ENCODE measurements at places on chromosomes 3 and 15.

DNA sequence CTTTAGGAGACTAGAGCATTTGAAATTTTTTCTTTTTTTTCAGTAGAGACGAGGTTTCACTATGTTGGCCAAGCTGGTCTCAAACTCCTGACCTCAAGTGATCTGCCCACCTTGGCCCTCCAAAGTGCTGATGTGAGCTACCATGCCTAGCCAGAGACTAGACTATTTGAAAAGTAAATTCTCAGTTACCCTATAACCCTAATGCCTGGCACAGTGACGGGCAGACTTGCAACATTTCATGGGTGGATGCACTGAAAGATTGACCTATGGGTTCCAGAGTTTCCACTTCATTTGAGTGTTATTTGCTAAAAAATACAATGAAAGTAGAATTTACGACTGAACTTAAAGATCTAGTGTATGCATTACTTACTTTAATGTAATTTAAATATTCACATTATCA lies 45.7 kb upstream of the LIPC start:
- no peak for DNase-seq

DNA sequence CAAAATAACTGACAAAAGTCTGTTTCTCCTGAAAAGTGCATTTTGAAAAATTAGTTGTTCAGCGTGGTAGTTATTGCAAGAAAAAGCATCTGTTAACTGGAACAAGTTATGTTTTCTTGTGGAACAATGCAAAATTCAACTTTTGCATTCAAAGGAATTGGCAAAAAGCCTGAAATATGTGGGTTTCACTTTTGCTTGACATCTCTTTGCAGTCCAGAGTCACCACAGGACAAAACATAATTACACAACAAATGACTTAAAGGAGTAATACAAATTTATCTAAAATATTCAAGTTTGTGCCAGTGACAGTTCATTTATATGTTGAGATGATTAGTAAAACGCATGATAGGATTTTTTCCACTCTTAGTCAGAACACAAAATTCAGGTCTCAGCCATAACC lies 96.3 kb upstream of the P2RY1 start:
- no peak for DNase-seq

DNA sequence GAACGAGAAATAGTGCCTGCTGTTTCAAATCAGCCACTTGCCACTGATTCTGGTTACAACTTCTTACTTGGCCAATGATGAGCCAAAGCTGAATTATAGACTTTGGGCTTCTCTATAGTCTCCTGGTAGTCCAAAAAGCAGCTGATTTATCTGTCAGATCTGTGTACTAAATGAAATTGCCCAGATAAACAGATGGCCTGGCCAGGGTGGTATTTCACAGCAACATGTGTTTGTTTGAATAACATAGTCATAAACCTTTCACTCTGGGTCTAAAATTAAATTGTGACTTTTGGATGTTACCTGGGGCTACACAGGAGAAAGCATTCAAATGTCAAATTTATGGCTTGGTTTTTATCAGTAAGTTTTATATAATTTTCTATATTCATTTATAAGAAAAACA lies 147.0 kb downstream of the NECTIN3 start:
- no peak for DNase-seq

DNA sequence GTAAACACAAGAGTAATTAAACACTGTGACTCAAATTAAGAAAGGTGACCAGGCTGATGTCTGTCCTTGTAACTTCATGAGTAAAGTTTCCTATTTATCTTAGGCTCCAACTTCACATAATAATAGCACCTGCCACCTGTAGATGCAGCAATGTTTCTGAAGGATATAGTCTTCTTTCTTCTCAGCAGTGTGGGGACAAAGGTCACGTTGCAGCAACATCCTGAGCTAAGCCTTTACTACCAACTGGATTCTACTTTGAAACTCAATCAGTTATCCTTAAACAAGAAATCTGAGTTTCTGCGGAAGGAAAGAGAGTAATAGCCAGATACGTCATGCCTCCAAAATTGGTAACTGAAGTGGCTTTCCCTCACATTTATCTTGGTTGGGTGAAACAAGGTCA lies 253.1 kb downstream of the RBMS3 start:
- no peak for DNase-seq

- DNase-seq, result no peak
These were observed 125.6 kb upstream of the ROPN1 start for GRCh38 chr3:124117486-124117885.

GRCh38 chr15:39752991-39753390 lies 29.6 kb downstream of the FSIP1 start:
- no peak for DNase-seq

DNA sequence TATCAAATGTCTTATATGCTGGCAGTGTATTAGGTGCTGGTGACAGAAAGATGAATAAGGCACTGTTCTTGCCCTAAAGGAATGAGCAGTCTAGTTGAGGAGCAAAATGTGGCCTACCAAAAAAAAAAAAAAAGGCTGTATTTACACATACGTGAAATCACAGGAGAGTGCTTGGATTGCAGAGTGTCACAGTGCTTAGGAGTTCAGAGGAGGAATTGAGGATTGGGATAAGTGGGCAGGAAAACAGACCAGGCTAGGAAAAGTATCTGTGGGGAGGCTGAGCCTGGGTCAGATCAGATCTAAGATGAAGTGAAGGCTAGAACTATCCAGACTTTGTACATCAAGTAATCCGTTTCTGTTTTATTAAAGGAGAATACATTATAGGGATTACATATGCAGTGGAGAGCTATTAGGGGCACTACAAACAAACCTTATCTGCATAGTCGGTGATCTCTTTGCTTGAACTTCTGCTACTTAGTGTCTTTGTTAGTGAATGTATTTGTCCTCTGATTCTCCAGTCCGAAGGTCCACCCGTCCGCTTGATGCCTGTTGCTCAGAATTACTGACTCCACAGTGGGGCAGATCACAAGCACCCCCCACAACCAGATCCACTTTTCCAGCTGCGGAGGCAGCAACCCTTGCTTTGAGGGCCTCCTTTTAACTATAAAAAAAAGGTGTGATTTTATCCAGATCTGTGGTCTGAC lies 80.0 kb downstream of the FNDC3B start:
- DNase-seq, result no peak

DNA sequence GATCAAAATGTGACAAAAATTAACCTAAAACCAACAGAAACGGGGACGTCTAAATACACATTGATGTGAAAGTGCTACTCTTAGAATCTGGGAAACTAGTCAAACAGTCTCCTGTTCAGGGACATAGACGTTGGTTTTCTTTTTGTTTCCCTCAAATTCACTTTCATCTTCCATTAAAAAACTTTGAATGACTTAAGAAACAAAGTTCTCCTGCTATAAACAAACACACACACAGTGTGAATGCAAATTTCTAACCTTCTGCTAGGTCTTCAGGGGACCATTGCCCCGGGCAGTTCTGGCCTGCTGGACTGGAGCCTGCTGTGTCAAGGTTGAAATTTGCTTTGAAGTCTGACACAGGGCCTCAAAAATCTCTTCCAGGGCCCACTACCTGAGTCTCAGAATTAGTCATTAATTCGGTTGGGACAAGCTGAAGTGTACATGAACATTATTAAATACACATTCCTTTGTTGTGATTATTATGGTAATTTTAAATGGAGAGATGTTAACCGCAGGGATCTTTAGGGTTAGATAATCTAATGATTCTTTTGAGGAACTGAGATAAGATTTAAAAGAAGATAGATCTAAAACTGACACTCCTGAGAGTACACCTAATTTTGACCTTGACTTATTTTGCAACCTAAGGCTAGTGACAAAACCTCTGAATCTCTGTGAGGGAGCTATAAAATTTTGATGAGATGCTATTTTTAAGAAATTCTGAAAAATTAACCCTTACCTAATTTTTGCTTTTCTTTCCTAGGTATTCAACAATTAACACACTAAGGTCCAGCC lies 1260.4 kb downstream of the ROBO1 start:
- DNase-seq, result no peak

- DNase-seq, result peak; percentile 53
These were observed 225.8 kb upstream of the ICE2 start for GRCh38 chr15:60704717-60705116.

DNA sequence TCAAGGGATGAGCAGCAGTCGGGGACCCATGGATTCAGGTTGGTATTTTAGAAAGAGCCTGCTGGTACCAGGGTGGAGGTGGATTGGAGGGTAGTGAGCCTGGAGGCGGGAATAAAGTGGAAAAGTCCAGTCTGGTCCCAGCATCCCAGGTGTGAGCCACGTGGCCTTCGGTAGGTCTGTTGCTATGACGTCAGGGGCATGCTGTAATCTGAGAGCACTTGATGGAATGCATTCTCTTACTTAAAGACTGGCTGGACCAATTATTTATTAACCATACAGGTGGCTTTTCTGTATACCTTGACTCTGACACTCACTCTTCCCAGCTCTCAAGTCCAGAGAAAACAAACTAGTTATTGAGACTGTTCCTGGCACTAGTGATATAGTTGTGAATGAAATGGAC lies 389.9 kb upstream of the RGMA start:
- DNase-seq, result no peak

DNA sequence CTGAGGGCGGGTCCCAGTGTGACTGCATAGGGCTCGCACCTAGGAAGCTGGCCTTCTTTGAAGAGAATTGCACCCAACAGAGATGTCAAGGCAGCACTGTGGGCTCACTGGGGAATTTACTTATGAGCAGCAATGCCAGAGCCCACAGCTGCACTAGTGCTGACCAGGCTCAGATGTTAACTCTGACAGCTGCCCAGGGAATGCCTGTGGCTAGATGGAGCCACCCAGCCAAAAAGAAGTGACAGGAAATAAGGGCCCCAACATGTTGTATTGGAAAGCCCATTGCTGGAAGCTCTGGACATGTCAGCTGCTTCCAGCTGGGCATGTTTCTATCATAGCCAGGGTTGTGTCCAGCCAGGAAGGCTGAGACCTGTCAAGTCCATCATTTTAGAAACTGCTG lies 90.9 kb upstream of the ZNF280D start:
- no peak for DNase-seq

DNA sequence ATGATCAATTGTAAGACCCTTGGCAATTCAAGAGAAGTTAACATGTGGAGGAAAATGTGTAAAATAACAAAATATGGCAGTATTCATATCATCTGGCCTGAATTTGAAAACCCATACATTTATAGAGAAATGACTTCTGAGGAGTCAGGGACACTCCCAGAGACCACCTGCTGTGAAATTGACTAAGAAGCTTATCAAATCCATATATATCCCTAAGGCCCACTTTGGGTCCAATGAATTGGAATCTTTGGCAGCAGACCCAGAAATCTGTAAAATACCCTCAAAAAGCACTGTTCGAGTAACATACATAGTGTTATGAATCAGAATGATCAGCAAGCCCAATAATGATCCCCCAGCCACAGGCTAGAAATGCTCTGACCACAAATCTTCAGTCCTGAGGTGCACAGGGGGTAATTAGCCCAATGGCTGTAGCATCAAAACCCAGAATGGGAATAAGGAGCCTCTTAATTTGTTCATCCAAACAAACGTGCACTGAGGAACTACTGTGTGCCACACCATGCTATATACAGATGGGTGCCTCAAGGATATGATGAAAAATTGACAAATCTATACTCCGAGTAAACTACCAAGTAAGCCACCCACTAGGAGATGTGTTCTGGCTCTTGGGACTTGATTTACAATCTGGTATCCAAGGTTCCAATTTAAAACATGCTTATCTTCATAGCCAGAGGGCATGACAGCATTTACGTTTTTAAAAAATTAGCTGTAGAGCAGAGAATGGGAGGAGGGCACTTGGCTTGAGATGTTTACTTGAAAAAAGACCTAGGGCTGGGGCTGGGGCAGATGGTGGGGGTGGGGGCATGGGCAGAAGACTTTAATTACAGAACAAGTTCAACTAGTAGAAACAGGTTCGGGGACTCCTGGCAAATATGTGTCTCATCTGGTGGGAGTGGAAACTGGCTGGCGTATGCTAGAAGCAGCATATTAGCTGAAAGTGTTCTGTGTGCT lies 9.1 kb upstream of the ARHGEF3 start:
- no peak for DNase-seq

DNA sequence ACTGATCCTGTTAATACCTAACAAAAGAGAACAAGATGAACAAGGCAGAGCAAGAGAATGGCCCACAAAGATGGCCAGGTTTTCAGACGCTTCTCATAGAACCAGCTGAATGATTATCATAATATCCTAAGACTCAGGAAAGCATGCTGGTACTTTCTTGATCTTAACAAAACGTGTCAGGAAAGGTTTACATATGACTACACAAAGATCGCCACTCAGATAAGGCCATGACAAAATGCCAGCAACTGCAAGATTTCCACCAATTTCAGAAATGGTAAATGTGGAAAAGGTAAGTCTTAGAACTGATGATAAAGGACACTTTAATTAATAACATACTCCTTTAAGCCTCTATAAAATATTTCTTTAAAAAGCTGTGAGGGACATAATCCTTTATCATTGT lies 108.8 kb downstream of the DLG1 start:
- no peak for DNase-seq

DNA sequence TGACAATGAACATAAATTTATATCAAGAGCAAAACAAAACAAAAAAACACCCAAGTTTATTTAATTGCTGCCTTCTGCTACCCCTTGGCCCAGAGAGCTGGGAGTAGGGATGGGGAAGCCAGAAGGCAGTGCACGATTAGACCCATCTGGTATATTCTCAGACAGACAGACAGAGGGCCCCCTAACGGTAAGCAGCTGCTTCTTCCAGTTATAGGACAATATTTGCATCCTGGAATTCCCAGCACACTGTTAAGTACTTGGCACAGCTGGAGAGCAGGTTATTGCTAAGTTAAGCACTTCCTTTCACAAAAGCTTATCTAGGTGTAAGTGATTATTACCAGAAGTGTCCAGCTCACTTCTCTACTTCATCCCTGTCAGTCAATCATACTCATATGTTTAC lies 39.3 kb downstream of the C2CD4B start:
- DNase-seq, result no peak

DNA sequence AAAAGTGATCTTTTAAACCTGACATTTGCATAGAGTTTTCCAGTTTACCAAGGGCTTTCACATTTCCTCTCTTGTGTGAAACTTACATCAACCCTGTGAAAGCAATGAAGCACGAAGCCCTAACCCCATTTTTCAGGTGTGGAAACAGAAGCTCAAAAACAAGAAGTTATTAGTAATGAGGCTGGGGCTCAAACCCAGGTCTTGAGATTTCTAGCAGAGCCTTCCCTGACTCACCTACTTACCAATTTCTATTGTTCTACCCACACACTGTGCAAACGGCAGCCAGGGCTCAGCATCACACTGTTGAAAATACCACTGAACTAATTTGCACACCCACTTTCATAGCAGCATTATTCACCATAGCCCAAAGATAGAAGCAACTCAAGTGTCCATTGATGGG lies 117.8 kb upstream of the IGF1R start:
- no peak for DNase-seq
